Stimulated activated CD4-positive, alpha-beta T cell treated with anti-CD3 and anti-CD28 coated beads, Interleukin-15, amount 100 ng/mL, for 1 hour (primary cell): ENCODE measurements at places on chromosomes 4 and X.

DNA sequence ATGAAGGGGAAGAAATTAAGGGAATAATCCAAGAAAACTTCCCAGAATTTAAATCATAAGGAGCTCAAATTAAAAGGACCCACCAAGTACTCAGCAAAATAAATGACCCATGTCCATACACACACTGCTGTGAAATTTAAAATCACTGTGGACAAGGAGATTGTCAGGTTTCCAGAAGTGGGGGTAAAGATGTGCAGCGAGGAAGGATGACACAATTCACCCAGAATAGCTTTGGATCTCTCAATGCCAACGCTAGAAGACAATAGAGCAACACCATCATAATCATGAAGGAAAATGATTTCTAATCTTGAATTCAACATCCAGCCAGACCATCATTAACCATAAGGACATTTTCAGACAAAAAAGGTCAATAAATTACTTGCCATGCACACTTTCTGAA lies 65.7 kb downstream of the CASK start:
- no peak for DNase-seq

GRCh38 chr4:158817562-158818296 lies 48.9 kb downstream of the FNIP2 start:
- DNase-seq, result no peak

DNA sequence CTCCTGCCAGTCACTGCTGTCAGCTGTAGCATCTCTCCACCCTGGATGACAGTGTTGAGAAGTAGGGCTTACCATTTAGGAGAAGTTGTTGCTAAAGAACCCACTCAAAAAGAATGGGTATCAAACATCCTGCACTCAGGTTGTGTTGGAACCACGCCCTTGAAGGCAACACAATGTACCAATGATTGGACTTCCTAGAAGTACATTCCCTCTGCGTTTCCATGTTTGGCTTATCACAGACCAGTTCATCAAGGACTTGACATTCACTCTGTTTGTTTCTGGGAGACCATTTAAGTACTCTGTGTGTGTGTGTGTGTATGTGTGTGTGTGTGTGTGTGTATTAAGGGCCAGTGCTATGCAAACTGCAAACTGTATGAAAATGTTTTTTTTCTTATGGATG lies 200.6 kb upstream of the GATB start:
- no peak for DNase-seq

- no peak for DNase-seq
These were observed 17.2 kb downstream of the EDNRA start for GRCh38 chr4:147498031-147498660.

GRCh38 chr4:171025776-171026175 lies 787.4 kb upstream of the GALNTL6 start:
- no peak for DNase-seq

DNA sequence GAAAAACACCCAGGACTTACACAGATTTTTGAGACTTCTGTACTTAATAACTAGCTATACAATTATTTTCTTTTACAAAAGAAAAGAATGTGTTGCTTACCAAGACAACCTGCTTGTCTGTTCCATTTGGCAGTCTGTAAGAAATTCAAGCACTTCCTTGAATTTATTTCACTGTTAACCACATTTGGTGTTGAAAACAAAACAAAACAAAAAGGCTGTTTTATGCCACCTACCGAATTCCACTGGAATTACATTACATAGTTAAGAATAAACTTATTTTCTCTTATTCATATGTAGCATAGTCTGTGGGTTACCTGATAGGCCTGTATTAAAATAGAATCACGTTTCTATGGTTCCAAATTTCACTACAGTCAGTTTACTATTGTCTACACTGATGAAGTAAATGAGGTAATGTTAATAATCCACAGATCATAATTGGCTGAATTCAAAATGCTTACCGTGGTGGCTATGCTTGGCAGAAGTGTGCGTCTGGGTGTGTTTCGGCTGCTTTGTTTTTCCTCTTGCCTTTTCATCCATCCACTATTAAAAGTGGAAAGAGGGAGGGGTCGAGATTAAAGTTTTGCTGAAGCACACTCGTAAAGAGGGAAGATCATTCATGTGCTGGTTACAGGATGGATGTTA lies at the start of gene TLR1:
Gene TLR1, minus strand, starts transcription at position 138 of the 642 bp plus-strand sequence. CDS start 5,960 bp downstream, outside the sequence.
- DNase-seq, result no peak

DNA sequence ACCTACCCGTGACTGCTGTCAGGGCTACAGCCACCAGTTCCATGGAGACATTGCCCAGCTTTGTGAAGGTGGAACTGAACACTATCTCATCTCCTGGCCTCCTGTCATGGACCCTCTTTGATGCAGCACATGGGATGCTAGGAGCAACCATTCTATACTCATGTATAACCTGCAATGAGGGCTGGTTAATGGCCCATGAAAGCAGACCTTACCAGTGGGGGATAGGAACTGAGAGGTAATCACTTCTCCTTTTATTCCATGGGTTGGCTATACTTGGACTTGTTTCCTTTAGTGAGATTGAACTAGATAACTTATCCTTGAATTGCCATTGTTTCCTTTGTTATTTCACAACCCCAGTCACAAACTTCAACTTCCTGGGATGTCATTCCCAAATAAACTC lies 310.6 kb downstream of the BMPR1B start:
- DNase-seq, result no peak

DNA sequence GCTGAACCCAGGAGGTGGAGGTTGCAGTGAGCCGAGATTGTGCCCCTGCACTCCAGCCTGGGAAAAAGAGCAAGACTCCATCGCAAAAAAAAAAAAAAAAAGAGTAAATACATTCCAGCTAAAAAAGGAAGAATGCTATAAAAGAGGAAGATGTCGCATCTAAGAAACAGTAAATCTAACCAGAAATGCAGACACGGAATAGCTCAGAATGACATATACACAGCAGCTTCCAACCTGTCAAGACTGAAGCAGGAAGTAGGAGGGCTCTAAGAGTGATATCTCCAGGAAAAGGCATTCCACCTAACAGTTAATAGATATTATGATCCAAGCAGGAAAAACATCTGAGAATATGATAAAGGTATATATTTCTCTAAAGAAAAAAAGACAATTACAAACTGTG lies 16.0 kb downstream of the CLOCK start:
- DNase-seq, result no peak

- DNase-seq, result no peak
These were observed 1.2 kb downstream of the GNPDA2 start for GRCh38 chr4:44725166-44725565.
